ENCODE measurements at places on chromosomes 6 and 20. TPM values are rescaled to one million over a fixed set of nuclear protein-coding genes. Genes with fewer than 3 reads are reported as not detected.

CCN6 gene
- total RNA-seq, result not detected

ULBP2 gene
- 4.9 TPM for total RNA-seq

BRPF3 gene
- 41.4 TPM for total RNA-seq

NSFL1C gene
- 119 TPM for total RNA-seq

KIF6 gene
- not detected for total RNA-seq

ZNF334 gene
- not detected for total RNA-seq

ZBTB24 gene
- total RNA-seq, result 10.3 TPM

ADGB gene
- not detected for total RNA-seq

ARMH2 gene
- not detected for total RNA-seq

ZKSCAN4 gene
- 5.0 TPM for total RNA-seq

MYLK2 gene
- 0.77 TPM for total RNA-seq

HLA-DRB5 gene
- not detected for total RNA-seq

DNMT3B gene
- total RNA-seq, result 95.5 TPM

VGLL2 gene
- not detected for total RNA-seq

TPX2 gene
- 237 TPM for total RNA-seq

LRRC73 gene
- 0.14 TPM for total RNA-seq

XPO5 gene
- 79.3 TPM for total RNA-seq

Measured in Caco-2 (cell line).